Liver (tissue), 10 donors: ENCODE measurements at places on chromosomes 3 and 15. TPM values are rescaled to one million over a fixed set of nuclear protein-coding genes. Genes with fewer than 3 reads are reported as not detected.

DNA sequence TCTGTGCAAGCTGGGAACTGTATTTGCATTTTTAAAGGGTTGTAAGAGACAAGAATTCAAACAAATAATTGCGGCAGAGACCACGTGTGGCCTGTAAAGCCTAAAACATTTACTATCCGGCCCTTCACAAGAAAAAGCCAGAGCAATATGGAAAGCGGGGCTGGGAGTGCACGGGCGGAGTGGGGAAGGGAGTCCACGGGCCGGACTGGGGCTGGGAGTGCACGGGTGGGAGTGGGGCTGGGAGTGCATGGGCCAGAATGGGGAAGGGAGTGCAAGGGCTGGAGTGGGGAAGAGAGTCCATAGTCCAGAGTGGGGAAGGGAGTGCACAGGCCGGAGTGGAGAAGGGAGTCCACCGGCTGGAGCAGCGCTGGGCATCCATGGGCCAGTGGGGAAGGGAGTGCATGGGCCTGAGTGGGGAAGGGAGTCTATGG lies 41.2 kb downstream of the KLF15 start:
- no peaks in the 10 kb centered on the region for H3K27me3 ChIP-seq
- no peak overlapping the region for H3K27ac ChIP-seq
- H3K36me3 ChIP-seq = no peaks in the 10 kb centered on the region
- no peaks in the 10 kb centered on the region for H3K4me1 ChIP-seq

Gene ALS2CL
- 22.9 TPM for total RNA-seq

GRCh38 chr3:185724251-185724650 lies 100.6 kb downstream of the IGF2BP2 start:
- no peak for DNase-seq
- no peak overlapping the region for H3K4me3 ChIP-seq
- no peaks in the 10 kb centered on the region for H3K36me3 ChIP-seq
- H3K27me3 ChIP-seq = no peaks in the 10 kb centered on the region
- H3K27ac ChIP-seq = no peak overlapping the region

Gene CD96
- total RNA-seq = 1.3 TPM

DNA sequence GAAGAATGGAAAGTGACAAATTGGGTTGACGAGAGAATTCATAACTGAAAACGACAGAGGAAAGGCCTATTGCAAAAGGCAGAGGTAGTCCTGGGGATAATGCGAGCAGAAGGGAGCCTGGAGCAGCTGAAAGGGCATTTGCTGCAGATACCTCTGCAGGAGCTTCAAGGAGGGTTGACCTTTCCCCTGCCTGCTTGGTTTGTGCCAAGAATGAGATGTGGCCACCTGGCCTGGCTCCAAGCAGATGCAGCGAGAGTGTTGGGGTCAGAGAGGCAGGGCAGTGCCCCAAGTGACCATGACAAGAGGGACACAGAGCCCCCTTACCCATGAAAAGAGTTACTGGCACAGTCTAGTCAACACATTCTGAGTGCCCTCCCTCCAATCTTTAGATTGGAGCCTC lies 43.5 kb downstream of the SLC41A3 start:
- no peaks in the 10 kb centered on the region for H3K36me3 ChIP-seq
- DNase-seq = peak; percentile 14
- H3K27ac ChIP-seq = no peak overlapping the region
- no peaks in the 10 kb centered on the region for H3K27me3 ChIP-seq

- no peak for DNase-seq
- H3K36me3 ChIP-seq = no peaks in the 10 kb centered on the region
- no peaks in the 10 kb centered on the region for H3K27me3 ChIP-seq
- no peaks in the 10 kb centered on the region for H3K4me1 ChIP-seq
Measured at GRCh38 chr3:55718074-55718473, 231.0 kb upstream of the WNT5A start.

DNA sequence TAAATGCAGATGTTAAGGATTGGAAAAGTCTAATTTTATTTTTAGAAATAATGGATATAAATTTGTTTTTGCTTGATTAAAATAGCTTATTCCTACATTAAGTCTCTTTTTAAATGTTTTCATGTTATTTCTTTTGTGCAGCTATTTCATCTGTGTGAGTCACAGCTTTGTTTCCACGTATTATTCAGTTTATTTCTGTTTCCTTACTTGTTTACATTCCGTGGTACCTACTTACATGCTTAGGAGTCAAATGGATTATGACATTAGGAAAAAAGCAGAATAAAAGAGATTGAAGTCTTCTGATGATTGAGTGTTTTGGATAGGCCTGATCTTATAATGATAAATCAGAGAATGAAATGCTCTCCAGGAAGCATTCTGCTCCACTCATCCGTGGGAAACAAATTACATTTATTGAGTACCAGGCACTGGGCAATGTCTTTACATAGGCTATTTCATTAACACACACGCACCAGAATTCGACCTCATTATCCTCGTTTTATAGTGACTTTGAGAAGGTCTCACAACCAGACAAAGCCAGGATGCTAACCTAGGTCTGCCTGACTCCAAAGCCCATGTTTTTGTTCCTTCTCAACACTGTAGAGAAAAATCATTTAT lies 38.1 kb upstream of the RASA2 start:
- no peaks in the 10 kb centered on the region for H3K4me1 ChIP-seq
- no peak overlapping the region for H3K27ac ChIP-seq
- H3K27me3 ChIP-seq = no peaks in the 10 kb centered on the region
- DNase-seq = no peak
- peaks cover 22% of the 10 kb centered on the region for H3K36me3 ChIP-seq
- no peak overlapping the region for H3K4me3 ChIP-seq

- DNase-seq = no peak
- no peaks in the 10 kb centered on the region for H3K4me1 ChIP-seq
- H3K27me3 ChIP-seq = no peaks in the 10 kb centered on the region
- no peak overlapping the region for H3K27ac ChIP-seq
- H3K36me3 ChIP-seq = peaks cover 2% of the 10 kb centered on the region
- H3K4me3 ChIP-seq = no peak overlapping the region
Measured at GRCh38 chr3:134544316-134544715, 58.5 kb downstream of the CEP63 start.

- DNase-seq = no peak
- no peaks in the 10 kb centered on the region for H3K4me1 ChIP-seq
- H3K27ac ChIP-seq = no peak overlapping the region
- no peaks in the 10 kb centered on the region for H3K36me3 ChIP-seq
Measured at GRCh38 chr3:22007368-22007767, 256.4 kb upstream of the ZNF385D start.

Gene EFL1
- total RNA-seq = 8.7 TPM

- no peak overlapping the region for H3K27ac ChIP-seq
- no peaks in the 10 kb centered on the region for H3K27me3 ChIP-seq
- no peak for DNase-seq
- no peak overlapping the region for H3K4me3 ChIP-seq
- H3K4me1 ChIP-seq = no peaks in the 10 kb centered on the region
Measured at GRCh38 chr3:59808446-59808845, 758.6 kb upstream of the CFAP20DC start.

Gene MED12L
- total RNA-seq = 2.1 TPM

- H3K4me3 ChIP-seq = no peak overlapping the region
- H3K4me1 ChIP-seq = no peaks in the 10 kb centered on the region
- H3K27ac ChIP-seq = no peak overlapping the region
Measured at GRCh38 chr15:66670762-66671580, 31.1 kb upstream of the SMAD6 start.

Gene GPR149
- total RNA-seq = not detected
